Omental fat pad (tissue), 4 donors: ENCODE measurements at places on chromosomes 1 and 21.

GRCh38 chr1:160855181-160855981 is 7.3 kb downstream of the CD244 start:
- DNase-seq: no peak

DNA sequence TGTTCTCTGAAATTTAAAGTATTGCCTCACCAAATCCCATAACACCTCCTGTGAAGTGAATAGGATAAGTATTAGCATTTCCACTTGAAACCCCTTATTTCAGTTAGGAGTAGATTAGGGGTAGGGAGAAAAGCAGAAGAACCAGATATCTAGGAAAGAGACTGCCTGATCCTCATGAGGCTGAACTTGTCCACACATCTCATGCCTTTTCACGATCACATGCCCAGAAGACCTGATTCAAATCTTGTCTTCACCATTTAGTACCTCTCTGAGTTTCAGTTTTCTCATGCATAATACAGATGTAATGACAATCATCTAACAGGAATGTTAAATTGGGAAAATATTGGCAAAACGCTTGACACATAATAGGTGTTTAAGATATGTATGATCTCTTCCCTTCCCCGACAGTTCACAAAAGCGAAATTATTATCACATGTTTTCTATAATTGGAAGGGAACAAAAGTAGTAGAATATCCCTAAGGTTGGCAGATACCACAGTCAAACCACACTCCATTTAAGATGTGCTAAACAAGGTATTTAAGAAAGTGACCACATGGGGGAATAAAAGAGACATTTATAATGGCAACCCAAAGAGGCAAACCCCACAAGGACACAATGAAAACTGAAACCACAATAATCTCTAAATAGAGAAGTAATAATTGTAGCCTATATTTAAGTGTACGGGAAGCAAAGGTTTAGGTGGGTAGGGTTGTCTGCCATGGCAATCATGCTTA is 25.2 kb downstream of the GFI1 start:
- no peak for DNase-seq

DNA sequence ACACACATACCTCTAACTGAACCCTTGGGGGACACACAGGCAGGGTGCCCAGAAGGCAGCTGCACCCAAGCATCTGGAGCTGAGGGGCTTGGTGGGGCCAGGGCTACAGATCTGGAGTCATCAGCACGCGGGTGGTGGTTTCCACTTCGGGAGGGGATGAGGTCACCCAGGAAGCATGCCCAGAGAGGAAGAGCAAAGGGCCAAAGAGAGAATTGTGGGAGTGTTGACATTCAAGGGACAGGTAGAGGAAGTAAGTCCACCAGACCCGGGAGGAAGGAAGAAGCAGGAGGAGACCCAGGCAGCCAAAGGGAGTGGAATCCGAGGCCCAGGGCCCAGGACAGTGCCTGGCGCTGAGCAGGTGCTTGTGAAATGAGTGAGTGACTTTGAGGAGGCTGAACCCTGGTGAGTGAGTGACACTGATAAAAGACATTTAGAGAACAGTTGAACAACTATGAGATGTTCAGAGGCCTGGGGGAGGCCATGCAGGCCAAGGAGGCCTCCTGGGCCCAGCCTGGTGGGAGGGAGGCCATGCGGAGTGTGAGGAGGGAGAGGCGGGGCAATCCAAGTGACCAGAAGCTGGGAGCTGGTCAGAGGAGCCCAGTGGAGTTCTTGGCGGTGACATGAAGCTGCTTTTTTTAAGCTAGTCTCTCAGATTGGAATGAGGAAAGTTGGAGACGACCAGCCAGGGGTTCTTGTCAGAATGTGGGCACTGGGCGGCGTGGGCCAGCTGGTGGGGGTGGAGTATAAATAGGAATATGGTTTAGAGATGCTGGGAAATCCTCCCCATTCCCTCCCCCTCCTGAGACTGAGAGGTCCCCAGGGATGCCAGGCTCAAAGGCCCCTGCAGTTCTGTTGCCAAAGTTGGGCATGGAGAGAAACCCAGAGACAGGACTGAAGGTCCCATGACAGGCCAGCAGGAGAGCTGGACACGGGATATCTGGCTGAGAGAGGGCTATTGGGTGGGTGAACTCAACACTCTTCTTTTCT is 7.9 kb downstream of the CDK18 start:
- DNase-seq: no peak

GRCh38 chr1:232880354-232880753 is 70.1 kb upstream of the NTPCR start:
- no peak for DNase-seq

DNA sequence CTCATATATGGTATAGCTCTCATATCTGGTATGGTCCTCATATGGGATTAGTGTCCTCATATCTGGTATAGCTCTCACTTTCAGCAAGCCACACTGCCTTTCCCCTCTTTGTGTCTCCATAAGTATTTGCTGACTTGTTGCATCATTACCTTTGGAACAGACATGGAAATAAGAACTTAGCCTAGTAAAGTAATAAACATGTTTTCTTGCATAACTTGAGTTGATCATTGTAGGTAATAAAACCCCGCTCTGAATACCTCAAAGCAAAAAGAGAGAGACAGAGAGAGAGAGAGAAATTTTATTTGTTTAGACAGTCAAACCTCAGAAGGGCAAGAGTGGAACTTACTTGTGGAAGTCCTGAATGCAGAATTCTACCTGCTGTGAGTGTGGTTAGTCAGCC is 170.3 kb downstream of the GREM2 start:
- no peak for DNase-seq

- DNase-seq: no peak
Observed at GRCh38 chr1:8899046-8899445, 20.6 kb upstream of the ENO1 start.
